ENCODE measurements at places on chromosomes 1 and 21. TPM values are rescaled to one million over a fixed set of nuclear protein-coding genes. Genes with fewer than 3 reads are reported as not detected.
A peak's percentile ranks its signal among the peaks of the same experiment; 100 is the strongest.

DNA sequence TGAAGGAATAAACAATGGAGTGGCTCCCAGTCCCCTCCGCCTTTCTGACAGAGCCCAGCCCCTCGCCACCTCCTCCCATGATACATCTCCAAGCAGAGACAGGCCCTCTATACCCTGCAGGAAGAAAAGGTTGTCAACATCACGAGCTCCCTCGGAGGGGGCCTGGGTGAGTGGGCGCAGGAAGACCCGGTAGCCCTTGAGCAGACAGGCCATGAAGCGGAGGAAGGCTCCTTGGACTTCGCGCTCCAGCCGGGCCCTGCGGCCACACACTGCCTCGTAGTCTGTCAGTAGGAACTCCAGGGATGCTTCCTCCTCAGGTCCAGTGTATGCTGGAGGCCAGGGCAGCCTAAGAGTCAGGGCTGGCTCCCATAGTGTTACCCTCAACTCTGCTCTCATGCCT lies 7.0 kb downstream of the DENND4B start:
- no peak for DNase-seq
- no peak overlapping the region for H3K4me3 ChIP-seq
- peaks cover 5% of the 10 kb centered on the region for H3K36me3 ChIP-seq

- no peaks in the 10 kb centered on the region for H3K36me3 ChIP-seq
- H3K27ac ChIP-seq, result peak overlapping the region; percentile 15
- no peaks in the 10 kb centered on the region for H3K27me3 ChIP-seq
- H3K4me1 ChIP-seq, result no peaks in the 10 kb centered on the region
- DNase-seq, result no peak
Observed at GRCh38 chr1:236066828-236067386, 2.0 kb upstream of the NID1 start.

- no peaks in the 10 kb centered on the region for H3K4me1 ChIP-seq
- no peaks in the 10 kb centered on the region for H3K36me3 ChIP-seq
- DNase-seq, result no peak
- no peaks in the 10 kb centered on the region for H3K27me3 ChIP-seq
Observed at GRCh38 chr1:9901148-9902059, 8.7 kb downstream of the CTNNBIP1 start.

DNA sequence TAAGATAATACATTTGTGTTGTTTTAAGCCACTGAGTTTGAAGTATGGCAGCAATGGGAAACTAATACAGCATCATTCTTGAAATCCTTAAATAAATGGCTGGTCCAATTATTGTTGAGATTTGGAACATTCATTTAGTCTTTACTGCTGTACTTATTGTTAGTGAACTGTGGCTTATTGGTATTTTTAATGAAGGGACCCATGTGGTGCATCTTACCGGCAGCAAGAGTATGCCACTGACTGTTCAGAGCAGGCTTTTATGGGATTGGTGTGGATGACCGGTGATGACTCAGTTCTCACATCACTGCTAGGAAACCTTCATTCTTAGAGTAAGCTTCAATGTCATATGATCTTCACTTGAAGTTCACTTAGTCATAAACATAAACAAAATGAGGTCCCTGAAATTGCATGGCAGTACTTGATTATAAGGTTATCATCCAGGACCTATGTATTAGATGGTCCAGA lies 31.5 kb downstream of the PRKAA2 start:
- DNase-seq, result no peak
- H3K36me3 ChIP-seq, result no peaks in the 10 kb centered on the region
- H3K4me3 ChIP-seq, result no peak overlapping the region
- no peaks in the 10 kb centered on the region for H3K27me3 ChIP-seq
- no peaks in the 10 kb centered on the region for H3K4me1 ChIP-seq

DNA sequence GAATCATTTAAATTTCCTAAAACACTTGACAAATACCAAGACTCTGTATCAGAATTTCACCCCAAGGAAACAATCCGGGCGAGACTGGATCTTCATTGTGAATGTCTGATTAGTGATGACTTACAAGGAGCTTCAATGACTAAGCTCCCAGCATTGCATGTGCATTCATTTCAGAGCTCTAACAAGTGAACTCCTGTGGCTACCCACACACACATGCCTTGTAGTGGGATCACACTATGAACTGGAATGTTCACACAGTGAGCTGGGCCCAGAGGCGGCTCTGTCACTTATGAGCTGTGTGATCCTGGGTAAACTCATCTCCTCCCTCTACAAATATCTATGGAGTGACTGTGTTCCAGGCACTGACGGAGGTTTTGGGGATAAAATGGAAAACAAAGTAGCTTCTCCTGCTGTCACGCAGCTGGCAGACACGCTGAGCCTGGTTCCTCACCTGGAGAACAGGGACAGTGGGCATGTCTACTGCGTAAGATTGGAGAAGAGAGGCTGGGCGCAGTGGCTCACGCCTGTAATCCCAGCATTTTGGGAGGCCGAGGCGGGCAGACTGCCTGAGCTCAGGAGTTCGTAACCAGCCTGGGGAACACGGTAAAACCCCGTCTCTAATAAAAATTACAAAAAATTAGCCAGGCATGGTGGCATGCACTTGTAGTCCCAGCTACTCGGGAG lies 56.9 kb downstream of the CLSTN1 start:
- no peaks in the 10 kb centered on the region for H3K36me3 ChIP-seq
- H3K4me3 ChIP-seq, result no peak overlapping the region
- no peak overlapping the region for H3K27ac ChIP-seq
- H3K4me1 ChIP-seq, result no peaks in the 10 kb centered on the region
- H3K27me3 ChIP-seq, result no peaks in the 10 kb centered on the region

DNA sequence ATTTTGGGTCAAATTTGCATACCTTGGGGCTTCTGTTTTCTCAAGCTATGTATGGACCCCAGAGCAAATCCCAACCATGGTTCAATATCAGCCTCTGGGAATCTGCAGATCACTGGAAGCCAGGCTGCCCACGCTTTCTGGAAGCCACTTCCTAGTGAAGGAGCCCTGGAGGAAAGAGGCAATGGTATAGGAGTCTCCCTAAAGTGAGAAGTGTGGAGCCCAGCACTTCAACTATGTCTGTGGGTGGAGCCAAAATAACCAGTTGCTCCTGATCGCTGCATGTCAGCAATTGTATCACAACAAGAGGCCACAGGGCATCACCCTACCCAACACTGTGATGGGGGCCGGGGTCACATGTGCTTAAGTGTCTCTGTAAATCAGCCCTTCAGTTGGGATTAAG lies 26.9 kb downstream of the ETS2 start:
- no peak overlapping the region for H3K4me3 ChIP-seq
- no peak overlapping the region for H3K27ac ChIP-seq
- DNase-seq, result no peak
- no peaks in the 10 kb centered on the region for H3K36me3 ChIP-seq
- H3K4me1 ChIP-seq, result no peaks in the 10 kb centered on the region

Gene CNKSR1
- 28.2 TPM for total RNA-seq

DNA sequence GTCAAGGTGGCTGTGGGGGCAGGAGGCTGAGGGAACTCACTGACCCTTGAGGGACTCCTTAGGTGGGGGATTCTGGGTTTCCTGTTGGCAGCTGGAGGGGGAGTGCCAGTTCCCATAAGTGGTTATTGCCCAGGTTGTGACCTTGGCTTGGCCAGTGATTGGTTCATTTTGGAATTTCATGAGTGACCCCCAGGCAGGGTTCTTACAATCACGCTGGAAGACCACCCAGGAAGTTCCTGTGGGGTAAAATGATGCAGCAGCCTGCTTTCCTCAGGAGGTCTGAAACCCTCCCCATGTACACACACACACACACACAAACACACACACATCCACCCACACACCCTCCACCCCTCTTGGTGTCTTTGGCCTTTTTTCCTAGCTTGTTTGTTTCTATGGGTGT lies 16.9 kb downstream of the VANGL1 start:
- no peak overlapping the region for H3K4me3 ChIP-seq
- H3K27me3 ChIP-seq, result no peaks in the 10 kb centered on the region
- no peaks in the 10 kb centered on the region for H3K4me1 ChIP-seq
- no peak for DNase-seq
- no peaks in the 10 kb centered on the region for H3K36me3 ChIP-seq
- no peak overlapping the region for H3K27ac ChIP-seq

DNA sequence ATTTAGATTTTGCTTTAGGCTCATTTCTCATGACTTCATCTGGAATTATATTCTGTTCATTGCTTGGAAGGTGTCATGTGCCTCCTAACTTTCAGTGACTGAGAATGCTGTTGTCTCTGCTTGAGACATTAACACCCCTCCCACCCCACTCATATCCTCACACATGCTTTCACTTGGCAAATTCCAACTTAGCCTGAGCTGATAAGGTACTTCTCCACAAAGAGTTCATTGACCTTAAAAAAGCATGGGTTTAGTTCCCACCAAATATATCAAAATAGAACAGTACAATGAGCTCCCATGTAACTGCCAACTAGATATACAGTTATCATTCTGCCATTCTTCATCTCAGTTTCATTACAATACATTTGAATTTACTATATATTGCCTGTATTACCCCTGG lies 576.5 kb upstream of the ADGRL2 start:
- H3K27me3 ChIP-seq, result no peaks in the 10 kb centered on the region
- no peak overlapping the region for H3K4me3 ChIP-seq
- no peaks in the 10 kb centered on the region for H3K36me3 ChIP-seq
- no peak for DNase-seq
- H3K27ac ChIP-seq, result no peak overlapping the region

GRCh38 chr1:180237869-180238476 lies 7.9 kb downstream of the LHX4 start:
- H3K27me3 ChIP-seq, result peaks cover 87% of the 10 kb centered on the region
- H3K4me1 ChIP-seq, result peaks cover 4% of the 10 kb centered on the region
- DNase-seq, result no peak
- no peaks in the 10 kb centered on the region for H3K36me3 ChIP-seq

GRCh38 chr21:44521301-44521927 lies 18.6 kb downstream of the KRTAP10-1 start:
- peaks cover 13% of the 10 kb centered on the region for H3K27me3 ChIP-seq
- no peaks in the 10 kb centered on the region for H3K4me1 ChIP-seq
- DNase-seq, result no peak
- H3K4me3 ChIP-seq, result no peak overlapping the region

- no peak overlapping the region for H3K27ac ChIP-seq
- H3K36me3 ChIP-seq, result no peaks in the 10 kb centered on the region
- DNase-seq, result no peak
- no peak overlapping the region for H3K4me3 ChIP-seq
- H3K27me3 ChIP-seq, result no peaks in the 10 kb centered on the region
Observed at GRCh38 chr1:119266386-119266785, 102.2 kb upstream of the HAO2 start.

Gene S100A3
- total RNA-seq, result 2.2 TPM

All from breast epithelium (tissue), 4 donors.